ENCODE measurements at places on chromosomes 12 and 14.
A peak's percentile ranks its signal among the peaks of the same experiment; 100 is the strongest.

DNA sequence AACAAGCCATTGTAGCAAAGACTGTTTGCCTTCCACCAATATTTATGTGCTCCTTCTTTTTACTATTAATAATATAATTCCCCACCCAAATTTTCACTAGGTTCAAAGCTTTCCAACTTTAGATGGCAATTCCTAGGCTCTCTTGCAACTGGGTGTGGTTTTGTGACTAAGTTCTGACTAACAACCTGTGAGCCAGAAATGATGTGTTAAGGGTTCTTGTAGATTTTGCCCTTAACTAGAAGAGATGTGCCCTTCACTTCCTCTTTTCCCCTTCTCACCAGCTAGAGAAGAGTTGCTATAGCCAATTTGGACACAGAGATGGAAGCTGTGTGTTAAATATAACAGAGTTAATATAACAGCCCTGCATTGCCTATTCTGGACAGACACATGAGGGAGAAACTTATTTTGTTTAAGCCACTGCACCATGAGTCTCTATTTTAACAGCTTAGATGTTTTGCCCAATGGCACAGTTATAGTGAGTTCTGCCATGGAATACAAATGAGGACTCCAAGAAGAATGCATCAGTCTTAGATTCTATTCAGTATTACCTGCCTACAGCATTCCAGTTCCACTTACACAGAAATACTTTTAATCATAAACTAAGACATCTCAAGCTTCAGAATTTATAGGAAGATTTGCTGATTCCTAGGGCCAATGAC, 216.2 kb downstream of the DUSP6 start:
- peak; percentile 83 for DNase-seq

- peak; percentile 94 for DNase-seq
Measured at GRCh38 chr14:80425686-80426085, 214.4 kb upstream of the DIO2 start.

- DNase-seq, result peak; percentile 72
Measured at GRCh38 chr12:116595186-116595585, 36.0 kb downstream of the MAP1LC3B2 start.

- no peak for DNase-seq
Measured at GRCh38 chr12:49545815-49546214, 7.0 kb downstream of the KCNH3 start.

DNA sequence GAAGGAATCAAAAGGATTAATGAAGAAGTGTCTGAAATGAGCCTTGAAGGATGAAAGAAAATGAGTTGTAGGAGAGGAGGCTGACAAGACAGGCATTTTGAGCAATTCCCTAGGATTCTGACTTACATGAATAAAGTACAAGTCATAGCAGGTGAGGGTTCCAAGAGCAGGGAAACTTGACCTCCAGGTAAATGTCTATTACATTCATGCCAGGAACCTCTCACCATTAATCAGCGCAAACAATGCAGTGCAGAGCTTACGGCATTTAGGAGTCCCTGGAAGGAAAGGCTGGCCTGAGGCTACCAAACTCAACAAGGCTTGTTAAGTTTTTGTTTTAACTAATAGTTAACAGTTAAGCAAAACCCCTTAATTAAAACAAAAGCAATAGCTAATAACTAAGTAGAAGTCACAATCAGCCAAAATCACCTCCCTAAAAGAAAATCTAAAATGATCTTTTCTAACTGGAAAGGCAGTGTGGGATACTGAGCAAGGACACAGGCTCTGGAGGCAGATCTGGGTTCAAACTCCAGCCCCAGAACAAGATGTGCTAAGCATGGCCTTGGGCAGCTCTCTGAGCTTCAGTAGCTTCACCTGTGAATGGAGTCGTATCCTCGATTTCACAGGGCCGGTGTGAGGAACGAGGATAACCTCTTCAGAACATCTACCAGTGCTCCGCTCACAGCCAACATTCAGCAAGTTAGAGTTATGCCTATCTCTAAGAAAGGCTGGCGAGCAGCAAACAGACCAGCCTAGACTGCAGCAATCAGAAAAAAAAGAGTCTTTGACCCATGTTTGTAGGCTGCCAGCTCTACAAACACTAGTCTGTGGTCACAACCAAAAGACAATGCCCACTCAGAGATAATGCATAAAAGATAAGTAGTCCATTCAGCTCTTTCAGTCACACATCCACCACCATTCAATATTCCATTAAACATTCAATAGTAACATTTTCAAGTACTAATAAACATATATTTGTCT, 16.9 kb downstream of the PPTC7 start:
- no peak for DNase-seq

GRCh38 chr12:124842800-124843510, 20.7 kb downstream of the SCARB1 start:
- no peak for DNase-seq

DNA sequence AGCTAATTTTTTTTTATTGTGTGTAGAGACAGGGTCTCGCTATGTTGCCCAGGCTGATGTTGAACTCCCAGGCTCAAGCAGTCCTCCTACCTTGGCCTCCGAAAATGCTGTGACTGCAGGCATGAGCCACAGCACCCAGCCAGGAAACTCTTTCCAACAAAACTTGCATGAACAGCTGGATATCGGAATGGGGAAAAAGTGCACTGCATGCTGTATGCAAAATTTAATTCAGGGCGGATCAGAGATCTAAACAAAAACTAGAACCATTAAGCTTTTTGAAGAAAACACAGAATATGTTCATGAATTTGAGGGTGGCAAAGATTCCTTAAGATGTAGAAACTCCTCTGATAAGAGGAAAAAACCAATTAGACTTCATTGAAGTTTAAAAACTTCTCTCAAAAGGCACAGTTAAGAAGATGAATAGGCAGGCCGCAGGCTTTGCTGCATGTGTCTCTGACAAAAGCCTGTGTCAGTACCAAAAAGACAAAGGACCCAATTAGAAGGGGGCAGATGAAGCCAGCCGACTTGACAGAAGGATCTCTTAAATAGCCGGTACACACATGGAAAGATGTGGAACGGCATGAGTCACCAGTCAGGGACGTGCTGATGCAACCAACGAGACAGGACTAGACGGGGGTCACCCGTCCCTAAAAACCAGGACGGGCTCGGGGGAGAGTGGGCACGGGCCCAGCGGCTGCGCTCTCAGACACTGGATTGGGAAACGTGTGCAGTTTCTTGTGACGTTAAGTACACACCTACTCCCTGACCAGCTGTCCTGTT, 34.8 kb upstream of the MMP17 start:
- peak; percentile 86 for DNase-seq

DNA sequence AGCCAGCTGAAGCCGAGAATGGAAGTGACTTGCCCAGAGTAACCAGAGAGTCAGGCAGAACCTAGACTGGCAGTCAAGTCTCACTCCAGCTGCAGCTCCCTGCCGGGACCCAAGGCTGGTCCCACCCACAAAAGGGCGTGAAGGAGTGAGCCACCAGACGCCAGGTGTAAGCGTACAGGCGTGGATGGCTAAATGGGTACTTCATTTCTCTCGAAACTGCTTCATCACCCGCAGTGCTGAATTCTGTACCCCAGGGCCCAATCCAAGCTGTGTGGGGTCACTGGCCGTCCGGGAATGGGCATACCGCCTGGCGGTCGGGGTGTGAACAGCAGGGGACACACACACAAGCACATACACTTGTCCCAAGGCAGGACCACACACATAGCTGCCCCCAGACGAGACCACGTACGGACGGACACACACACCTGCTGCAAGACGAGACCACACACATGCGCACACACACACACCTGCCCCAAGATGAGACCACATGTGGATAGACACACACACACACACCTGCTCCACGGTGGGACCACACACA, 34.8 kb downstream of the DEGS2 start:
- DNase-seq, result no peak

DNA sequence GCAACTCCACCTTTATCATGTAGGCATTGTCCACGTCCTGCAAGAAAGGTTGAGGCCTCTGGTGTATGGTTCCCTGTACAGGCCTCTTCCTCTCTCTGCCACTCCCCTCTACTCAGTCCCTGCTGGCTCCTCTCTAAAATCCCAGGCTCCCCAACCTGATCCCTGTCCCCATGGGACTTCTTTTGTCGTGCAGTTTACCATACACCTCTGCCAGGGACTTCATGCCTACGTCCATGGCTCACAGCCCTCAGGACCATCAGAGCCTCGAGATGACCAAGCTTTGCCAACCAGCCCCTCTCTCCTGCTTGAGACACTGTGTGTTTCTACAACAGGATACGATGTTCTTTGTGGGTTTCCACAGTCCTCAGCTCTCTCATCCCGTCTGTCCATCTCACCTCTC, 2.9 kb downstream of the KRT2 start:
- DNase-seq, result no peak

DNA sequence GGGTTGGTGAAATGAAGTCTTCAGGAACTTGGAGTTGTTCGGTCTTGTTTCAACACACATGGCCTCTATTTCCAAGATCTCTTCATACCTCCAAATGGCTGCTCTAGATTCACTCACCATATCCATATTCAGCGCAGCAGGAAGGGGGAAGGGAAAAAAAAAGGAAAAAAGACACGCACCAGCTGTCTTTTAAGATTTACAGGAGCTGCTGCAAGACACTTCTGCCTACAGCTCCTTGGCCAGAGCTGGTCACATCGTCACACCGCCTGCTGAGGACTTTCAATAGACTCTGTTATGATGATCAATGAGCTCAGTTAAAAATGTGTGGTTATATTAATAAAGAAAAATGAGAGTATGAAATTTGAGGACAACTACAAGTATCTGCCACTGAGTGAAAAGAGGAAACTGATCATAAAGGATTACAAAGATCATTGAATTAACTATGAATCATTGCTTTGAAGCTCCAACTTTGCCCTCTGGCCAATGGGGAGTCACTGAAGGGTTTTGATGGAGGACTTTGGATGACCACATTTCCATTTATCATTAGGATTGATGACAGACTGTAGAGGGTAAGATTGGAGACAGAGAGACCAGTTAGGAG, 182.1 kb upstream of the HMGA2 start:
- no peak for DNase-seq

GRCh38 chr12:96048393-96048969, 13.1 kb upstream of the LTA4H start:
- DNase-seq, result no peak

DNA sequence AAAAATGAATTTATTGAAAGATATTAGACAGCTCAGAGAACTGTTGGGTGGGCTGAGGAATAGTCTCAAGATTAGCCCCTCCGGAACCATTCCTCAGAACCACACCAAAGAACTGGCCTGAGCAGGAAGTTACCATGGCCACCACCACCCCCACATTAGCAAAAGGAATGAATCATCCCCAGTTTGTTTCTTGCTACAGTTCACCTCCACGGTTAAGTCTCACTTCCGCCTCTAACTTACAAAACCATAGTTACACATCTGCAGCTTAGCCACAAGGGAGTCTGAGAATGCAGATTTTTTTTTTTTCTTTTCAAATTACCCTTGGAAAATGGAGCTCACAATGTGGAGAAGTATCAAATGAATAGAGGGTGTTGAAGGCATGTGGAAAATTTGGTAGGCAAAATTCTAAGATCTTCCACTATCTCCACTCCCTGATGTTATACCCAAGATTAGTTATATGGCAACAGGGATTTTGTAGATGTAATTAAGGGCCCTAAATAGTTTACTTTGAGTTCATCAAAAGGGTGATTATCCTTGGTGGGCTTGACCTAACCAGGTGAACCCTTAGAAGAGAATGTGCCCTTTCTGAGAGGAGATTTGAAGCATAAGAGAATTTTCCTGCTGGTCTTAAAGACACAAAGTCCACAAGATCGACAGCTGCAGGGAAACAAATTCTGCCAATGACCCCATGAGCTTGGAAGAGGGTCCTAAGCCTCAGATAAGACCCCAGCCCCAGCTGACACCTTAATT, 129.8 kb upstream of the KRR1 start:
- peak; percentile 91 for DNase-seq

DNA sequence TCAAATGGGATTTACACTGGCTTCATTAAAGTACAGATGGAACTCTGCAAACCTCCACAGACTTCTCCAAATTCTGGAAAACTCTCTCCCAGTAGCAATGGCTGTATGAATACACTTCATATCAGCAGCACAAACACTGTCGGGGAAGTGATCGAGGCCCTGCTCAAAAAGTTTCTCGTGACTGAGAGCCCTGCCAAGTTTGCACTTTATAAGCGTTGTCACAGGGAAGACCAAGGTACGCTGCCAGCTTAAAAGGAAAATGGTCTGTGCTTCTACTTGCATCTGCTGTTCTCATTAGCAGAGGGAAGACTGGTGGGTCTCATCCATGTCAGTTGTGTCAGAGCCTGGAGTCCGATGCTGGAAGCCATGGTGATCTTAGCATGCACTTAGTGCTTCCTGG, 71.0 kb downstream of the GNS start:
- DNase-seq, result no peak

DNA sequence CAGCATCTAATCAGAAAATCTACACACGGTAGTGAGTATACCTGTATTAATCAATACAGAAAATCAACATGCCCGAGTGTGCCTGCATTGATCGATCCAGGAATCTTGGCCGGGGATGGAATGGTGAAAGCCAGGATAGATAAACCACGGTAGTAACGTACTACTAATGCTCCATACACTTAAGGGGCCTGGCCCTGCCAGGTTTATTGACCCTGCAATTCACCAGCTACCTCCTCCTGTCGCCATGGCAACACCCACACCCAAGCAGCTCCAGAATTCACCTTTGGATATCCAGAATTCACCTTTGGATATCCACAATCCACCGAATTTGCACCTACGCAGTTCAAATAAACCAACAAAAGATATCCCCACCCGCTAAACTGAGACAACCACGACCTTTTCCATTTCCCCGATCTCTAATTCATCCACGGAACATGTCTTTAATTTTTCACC, 14.8 kb upstream of the CALM1 start:
- DNase-seq, result peak; percentile 46

DNA sequence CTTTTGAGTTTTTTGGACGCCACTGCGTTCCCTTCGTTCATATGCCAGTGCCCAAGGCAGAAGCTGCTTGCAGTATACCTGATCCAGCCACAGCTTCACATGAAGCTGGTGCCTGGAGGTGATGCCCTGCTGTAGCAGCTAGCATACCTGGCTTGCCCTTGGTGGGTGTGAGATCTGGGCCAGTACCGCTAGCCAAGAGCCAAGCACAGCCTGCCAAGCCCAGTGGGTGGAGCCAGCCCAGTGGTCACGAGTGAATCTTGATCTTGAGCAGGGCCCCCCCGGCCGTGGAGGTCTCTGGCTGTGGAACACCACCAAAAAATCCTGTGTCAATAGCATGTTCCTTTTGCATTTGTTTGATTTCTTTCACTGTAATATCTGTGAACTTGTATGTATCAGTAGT, 7.3 kb upstream of the M6PR start:
- DNase-seq, result no peak

DNA sequence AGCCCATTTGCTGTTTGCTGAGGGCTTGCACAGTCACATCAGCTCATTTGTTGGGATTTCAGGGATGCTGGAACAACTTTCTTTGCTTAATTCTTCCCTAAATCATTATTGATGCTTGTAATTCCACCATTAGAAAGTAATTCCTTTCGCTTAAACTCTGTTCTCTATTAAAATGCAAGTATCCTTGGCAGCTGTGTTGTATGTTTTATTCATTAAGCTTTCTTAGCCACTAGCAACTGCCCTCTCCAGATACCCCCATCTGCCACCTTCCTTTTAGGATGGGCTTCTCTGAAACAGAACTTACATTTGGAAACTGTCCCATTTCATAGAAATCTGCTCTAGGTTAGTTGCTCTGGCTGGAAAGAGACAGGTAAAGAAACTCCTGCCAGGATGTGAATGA, 43.7 kb downstream of the ADCK1 start:
- DNase-seq, result no peak
